ENCODE measurements at places on chromosomes 12 and 14. TPM values are rescaled to one million over a fixed set of nuclear protein-coding genes. Genes with fewer than 3 reads are reported as not detected.

BCL11B gene
- 254 TPM for total RNA-seq

HSPB8 gene
- total RNA-seq: not detected

TAPBPL gene
- 15.8 TPM for total RNA-seq

TMEM119 gene
- 2.6 TPM for total RNA-seq

C14orf132 gene
- 2.4 TPM for total RNA-seq

NR1H4 gene
- total RNA-seq: not detected

DNA sequence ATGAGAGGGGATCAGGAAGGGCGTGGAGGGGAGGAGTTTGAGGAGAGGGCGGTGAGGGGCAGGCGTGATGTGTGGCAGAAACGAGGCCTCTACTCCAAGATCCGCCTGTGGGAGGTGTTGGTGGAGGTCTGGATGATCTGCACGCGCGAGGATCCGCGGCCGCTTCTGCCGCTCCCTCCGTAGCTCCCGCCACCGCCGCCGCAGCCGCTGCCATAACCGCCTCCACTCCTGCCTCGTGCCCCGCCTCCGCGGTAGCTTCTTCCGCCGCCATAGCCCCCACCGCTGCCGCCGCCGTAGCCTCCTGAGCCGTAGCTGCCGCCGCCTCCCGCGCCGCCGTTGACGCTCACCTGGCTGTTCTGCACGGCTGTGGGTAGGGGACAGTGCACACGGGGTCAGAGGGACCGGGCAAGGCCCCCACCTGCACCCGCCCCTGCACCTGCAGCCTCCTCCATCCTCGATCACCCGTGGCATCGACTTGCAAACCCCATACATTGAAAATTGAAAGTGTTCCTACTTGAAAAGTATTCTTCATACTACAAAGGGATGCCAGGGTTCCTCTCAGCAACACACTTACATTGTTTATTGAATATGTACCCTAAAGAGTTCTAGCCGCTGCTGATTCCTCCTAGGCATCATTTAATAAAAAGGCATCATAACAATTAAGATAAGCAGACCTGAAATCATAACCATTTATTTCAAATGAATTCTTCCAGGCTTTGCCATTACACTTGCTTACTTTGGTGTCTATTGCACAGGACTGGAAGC is 11.1 kb upstream of the KRT1 start:
- DNase-seq: peak; percentile 50

- DNase-seq: no peak
Observed at GRCh38 chr12:58918469-58918844, 1.8 kb downstream of the LRIG3 start.

DNA sequence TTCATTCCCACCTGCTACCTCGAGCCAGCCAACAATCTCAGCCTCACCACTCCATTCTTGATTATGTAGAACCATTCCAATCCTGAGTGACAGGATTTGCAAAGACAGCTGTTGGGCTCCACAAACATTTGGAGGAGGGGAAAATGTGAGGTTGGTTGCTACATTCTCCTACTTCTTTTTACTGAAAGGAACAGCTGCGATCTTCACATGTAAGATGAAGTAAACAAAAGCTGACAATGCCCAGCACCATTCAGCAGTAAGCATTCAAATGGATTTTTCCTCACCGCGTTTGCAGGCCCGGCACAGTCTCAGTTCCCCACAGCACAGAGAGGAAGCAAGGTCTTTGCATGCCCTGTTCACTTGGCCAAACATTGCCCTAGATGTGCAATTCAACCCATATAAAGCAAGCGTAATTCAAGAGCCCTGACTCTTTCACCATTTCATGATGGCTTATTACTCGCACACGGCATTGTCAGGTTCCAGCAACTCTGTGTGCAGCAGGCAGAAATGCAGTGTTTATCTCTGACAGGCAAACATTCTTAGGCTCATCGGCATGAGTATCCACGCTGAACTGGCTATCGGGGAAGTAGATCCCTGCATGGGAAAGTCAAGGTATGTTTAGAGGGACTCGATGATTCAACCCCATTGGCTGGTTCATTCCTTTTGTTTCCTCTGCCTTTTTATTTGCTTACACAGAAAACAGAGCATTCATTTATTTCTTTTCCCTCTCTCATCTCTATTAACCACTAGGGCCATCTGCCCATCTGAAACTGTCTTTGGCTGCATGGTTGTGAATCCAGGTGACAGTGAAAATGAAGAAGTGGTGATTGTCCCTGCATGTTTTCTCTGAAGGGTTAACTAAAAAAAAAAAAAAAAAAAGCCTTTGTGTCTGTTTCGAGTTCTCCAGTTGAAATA is 236.1 kb upstream of the PLEKHG7 start:
- no peak for DNase-seq

DNA sequence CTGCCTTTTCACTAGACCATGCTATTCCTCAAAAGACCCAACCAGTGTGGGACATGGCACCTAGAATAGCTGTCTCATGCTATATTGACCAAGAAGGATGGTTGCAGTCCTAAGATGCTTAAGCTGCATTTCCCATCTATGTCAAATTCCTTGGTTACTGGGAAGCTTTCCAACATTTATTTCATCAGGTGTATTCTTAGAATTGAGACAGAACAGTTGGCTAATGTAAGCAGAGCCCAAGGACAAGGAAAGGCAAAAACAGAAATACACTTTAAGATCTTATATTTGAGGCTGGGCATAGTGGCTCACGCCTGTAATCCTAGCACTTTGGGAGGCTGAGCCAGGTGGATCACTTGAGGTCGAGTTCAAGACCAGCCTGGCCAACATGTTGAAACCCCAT is 24.7 kb downstream of the ARG2 start:
- DNase-seq: no peak

DNA sequence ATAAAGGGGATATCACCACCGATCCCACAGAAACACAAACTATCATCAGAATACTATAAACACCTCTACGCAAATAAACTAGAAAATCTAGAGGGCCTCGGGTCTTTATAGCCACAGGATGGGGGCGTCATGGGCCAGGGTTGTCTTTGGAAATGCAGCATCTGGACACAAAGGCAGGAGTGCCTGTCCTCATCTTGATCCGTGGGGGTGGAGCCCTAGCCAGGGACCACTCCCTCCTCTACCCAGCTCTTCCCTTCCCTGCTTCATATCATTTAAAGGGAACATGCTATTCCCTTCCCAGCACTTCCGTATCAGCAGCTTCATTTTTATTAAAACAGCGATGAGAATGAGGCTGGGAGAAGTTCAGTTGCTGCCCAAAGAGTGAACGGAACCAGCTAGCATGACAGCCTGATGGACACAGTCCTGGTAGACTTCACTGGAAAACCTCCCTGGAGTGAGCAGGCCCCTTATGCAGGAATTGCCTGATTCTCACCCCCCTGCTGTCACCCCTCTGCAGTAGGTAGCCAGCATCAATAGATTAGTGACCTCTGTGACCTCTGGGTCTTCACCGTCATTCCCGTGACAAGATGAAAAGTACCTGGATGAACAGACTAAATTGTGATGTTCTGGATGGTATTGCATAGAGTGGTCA is 251.4 kb upstream of the RGS6 start:
- DNase-seq: no peak

- DNase-seq: no peak
Observed at GRCh38 chr12:4432878-4433744, 12.5 kb downstream of the FGF6 start.

DNA sequence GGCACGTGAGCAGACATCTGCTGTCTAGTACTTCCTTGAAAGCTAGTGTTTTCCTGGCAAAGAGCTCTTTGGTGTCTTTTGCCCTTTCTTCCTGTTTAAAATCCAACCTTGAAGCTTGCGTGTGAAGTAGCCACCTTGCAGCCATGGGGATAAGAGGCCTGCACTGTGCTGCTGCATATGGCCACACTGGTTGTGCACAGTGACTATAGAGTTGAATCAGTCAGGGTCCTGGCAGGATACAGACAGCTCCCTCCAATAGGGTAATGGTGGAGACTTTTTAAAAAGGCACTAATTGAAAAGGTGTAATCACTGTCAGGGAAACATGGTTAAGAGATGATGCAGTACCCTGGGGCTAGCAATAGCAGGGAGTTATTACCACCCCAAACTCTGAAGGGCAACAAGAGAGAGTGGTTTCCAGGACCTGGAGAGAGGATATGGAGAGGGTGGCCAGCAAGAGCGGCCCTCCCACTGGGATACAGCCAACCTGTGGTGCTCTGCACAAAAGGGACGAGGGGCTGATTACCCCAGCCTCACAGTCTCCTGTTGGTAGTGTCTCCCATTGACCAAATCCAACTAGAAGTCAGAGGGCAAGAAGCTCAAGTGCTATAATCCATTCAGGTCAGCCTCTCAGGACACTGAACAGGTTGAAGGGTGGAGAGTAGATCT is 4.8 kb upstream of the GLT8D2 start:
- DNase-seq: no peak

DNA sequence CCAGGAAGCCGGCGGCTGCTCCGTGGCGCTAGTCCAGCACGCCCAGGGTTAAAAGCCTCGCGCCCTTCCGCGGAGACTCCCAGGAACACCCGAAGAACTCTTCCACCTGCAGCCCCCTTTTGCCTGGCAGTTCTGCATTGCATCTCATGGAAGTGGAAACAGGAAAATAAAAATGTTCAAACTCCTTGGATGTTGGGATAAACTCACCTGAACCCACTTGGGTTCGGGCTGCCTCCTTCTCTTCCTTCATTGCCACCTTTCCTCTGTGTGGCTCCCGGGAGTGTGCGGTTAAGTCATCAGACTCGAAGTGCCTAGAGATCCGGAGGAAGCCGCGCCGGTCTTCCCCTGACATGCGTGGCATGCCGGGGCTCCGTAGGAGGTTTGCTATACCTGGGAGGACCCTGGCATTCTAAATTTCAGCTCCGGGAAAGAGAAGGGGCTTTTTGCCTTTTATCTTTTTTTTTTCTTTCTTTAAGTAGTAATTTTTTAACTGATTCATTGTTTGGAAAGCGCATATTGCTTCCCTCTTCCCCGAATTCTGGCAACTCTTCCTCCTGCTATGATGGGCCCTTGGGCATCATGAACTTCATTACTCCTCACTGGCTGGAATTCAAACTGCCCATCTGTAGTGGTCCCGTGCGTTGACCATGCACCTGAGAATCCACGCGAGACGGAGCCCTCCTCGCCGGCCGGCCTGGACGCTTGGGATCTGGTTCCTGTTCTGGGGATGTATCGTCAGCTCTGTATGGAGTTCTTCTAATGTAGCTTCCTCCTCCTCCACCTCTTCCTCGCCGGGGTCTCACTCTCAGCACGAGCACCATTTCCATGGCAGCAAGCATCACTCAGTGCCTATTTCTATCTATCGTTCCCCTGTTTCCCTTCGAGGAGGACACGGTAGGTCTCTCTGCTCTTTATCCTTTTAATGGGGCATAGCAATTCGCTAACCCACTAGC is 931.4 kb downstream of the DIO2 start:
- no peak for DNase-seq

DNA sequence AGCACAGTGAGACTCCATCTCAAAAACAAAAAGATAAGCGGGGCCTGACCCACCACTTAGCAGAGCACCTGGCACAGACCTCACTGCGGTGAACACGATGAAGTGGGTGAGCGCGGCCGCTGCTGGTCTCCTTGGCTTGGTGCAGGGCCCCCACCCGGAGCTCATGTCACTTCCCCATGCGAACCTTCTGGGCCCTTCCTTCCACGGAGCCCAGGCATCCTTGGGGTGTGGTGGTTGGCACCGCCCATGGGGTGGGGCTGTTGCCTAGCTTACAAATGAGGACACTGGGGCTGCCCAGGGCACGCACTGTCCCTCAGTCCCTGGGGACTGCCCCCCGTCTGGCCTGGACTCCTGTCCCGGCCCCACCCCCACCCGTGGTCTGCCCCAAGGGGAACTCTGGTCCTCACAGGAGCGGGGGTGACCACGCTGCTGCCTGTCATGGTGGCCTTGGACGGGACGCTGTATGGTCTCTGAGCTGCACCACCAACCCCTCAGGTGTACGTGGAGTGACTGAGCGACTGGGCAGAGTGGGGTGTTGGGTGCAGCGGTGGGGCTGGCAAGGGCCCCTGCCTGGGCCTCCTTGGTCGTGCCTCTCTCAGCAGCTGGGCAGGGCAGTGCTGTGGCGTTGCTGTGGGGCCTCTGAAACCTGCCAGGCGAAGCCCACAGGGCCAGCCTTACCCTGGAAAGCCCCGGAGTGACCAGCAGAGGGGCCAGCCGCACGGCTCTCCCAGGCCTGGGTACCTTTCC is 15.3 kb downstream of the FBRSL1 start:
- no peak for DNase-seq

DNA sequence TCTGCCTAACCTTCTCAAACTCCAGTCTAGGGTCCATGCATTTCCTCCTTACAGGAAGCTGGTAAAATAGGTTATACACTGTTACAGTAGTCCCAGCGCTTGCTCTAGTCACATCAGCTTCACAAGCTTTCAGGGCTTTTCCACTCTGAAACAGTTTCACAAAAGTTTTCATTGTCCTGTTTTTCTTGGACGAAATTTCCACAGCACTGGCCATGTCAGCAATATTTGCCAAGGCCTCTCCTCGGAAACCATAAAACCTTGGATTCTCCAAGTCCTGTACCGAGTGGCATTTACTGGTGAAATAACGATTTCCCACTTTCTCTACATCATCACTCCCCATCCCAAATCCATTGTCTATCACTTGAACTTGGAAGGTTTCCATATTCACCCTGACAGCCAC is 2.1 kb downstream of the MLH3 start:
- no peak for DNase-seq

All from CD4-positive, alpha-beta T cell (primary cell).